NCI-H526 (cell line): ENCODE measurements at places on chromosomes 7 and 10.

- DNase-seq, result no peak
Measured at GRCh38 chr7:155860840-155861479, 48.7 kb upstream of the SHH start.

DNA sequence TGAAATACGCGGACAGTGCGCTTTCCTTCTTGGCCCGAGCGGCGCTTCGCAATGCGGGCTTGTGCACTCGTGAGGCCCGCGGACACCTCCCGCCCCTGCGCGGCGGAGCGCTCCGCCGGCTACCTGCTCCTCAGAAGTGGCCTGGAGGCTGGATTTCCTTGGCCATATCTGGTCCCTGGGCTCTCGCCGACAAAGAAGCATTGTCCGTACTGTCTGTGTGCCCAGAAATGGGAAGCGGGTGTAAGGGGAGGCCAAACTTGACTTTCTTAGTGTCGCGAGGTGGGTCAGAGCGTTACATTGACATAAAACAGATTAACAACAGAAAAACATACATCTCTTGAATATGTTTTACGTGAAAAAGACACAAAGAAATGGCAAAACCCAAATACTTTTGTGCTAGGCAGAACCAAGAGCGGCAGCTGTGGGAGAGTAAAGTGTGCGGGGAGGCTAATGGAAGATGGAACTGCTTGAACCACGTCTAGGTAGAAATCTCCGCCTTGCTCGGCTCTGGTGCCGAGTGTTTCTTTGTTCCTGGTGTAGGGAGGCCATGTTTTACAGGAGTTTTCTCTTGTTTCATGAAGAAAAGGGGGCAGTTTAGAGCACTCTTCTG, 1.4 kb downstream of the LANCL2 start:
- DNase-seq, result peak; percentile 32

- peak; percentile 92 for DNase-seq
Measured at GRCh38 chr7:118844748-118845147, 620.2 kb downstream of the ANKRD7 start.

DNA sequence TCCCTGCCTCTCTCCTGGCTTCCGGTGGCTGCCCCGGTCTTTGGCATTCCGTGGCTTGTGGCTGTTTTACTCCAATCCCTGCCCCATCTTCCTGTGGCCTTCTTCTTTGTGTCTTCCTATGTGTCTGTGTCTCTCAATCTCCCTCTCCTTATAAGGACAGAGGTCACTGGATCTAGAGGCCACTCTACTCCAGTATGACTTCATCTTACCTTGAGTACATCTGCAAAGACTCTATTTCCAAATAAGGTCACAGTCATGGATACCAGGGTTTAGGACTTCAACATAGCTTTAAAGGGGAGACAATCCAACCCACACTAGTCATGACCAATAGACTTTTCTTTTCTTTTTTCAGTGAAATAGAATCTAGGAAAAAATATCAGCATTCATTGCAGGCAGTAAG, 153.3 kb upstream of the INSYN2A start:
- no peak for DNase-seq

DNA sequence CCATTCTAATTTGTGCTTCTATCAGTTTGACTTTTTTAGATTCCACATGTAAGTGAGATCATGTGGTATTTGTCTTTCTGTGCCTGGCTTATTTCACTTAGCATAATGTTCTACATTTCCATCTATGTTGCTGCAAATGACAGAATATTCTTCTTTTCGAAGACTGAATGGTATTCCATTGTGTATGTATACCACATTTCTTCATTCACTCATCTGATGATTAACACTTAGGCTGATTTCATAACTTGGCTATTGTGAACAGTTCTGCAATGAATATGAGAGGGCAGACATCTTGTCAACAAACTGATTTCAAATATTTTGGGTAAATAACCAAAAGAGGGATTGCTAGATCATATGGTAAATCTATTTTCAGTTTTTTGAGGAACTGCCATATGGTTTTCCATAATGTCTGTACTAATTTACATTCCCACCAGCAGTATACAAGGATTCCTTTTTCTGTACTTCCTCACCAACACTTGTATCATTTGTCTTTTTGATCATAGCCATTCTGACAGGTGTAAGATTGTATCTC, 52.9 kb downstream of the ZNF22 start:
- peak; percentile 25 for DNase-seq
